Esophagus squamous epithelium (tissue), 5 donors: ENCODE measurements at places on chromosomes 7 and 10.

DNA sequence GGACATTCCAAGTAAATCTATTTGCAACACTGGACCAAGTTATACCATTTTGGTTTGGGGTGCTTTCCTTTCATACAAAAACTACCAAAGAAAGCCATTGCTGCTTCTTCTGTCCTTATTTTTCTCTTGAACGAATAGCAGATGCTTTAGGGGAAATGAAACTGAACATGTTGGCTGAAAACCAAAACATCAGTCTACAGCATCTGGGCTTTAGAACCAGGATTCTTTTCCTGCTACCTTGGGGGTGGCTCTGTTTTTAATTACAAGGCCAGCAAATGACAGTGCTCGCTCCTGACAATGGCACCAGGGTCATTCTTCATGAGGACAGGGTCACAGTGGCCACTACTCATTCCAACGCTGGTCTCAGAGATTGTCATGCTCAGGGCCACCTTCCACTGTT is 80.3 kb downstream of the WDR11 start:
- no peak for DNase-seq

GRCh38 chr10:5655121-5655520 is 11.3 kb downstream of the ASB13 start:
- no peak for DNase-seq

- no peak for DNase-seq
Observed at GRCh38 chr10:63129888-63130287, 3.2 kb upstream of the NRBF2 start.

- DNase-seq, result no peak
Observed at GRCh38 chr7:158491094-158491493, 96.5 kb downstream of the PTPRN2 start.

DNA sequence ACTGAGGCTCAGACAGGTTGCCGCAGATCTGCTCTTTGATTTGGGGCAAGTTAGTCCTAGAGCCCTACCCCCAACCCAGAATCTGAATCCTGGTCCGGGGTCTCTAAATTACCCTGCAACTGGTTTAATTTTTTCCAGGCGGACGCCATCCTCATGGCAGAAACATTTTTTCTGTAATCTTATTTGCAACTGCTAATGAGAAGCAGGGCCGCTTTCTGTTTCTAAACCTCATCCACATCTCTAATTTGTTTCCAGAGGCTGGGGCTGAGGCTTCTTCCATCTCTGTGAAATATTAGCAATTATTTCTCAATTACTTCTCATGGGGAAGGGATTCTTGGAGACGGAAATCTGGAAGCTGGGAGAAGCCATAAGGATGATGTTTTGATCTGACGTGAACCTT is 261.6 kb downstream of the RPS24 start:
- no peak for DNase-seq

- DNase-seq, result no peak
Observed at GRCh38 chr10:118850418-118851061, 95.8 kb upstream of the CACUL1 start.
